GM03348 (cell line): ENCODE measurements at places on chromosomes 1 and 21.

- DNase-seq = no peak
These were observed 18.6 kb upstream of the SLC16A1 start for GRCh38 chr1:112974646-112975045.

DNA sequence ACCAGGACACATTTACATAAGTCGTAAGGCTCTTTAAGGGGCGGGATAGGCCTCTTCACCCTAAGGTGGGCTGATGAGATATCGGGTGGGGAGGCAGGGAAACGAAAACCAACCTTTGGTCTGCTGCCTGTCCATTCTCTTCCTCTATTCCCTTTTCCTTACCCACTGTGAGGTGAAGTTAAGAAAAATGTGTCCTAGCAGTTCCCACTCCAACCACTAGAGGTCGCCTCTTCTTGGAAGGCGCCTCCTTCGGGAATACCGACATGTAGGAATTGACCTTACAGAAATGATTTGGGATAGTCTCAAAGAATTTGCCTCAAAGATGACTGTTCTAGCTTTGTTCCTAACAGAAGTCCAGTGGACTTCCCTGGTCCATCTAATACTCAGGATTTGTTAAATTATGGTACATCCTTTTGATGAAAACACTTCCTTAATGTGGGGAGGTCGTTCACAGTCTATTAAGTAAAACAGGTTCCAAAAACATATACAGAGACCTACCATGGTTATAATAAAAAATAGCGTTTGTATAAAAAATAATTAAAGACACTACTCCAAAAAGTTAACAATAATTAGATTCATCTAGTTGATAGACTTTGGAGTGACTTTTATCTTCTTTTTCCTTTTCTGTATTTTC, 14.1 kb downstream of the AZIN2 start:
- peak; percentile 72 for DNase-seq

DNA sequence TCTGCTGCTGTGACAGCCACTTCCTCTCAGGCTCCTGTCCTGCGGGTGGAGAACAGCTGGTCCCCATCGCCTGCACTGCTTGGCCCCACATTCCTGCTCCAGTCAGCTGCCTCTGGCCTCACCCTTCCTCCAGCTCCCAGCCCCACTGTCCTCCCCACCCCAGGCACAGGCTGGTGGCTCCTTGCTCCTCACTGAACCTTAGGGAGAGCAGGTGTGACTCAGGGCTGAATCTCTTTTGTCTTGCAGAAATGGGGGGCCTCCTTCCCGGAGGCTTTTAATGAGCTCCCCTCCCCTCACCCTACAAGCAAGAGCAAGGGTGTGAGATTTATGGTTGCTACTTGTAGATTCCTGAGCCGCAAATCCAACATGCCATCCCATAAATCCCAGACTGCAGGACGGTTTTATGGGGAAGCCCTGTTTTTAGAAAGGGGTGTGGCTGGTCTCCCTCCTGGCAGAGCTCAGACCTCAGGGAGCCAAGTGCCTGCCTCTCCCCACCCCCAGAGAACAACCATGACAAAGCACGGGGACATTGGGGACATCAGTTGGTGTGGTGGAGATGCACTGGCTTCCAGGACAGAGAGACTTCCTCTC, 15.2 kb downstream of the CDK18 start:
- DNase-seq = peak; percentile 38

DNA sequence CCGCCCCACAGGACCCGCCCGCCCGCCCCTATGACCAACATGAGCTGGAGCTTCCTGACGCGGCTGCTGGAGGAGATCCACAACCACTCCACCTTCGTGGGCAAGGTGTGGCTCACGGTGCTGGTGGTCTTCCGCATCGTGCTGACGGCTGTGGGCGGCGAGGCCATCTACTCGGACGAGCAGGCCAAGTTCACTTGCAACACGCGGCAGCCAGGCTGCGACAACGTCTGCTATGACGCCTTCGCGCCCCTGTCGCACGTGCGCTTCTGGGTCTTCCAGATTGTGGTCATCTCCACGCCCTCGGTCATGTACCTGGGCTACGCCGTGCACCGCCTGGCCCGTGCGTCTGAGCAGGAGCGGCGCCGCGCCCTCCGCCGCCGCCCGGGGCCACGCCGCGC, 7.9 kb upstream of the IBA57 start:
- no peak for DNase-seq

DNA sequence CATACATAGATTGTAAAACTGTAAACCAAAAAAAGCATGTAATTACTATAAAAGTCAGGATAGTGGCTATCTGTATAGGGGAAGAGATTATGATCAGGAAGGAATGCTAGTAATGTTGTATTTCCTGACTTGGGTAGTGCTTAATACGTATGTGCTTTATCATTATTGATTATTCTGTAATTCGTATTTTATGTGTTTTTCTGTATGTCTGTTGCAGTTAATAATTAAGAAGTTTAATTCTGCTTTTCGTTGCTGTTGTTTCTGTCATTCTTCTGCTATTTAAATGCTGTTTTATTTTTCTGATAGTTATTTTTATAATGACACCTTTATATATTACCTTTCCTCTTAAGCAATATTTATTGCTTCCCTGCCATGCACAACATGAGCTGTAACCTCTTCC, 29.3 kb upstream of the TRIM33 start:
- DNase-seq = no peak

DNA sequence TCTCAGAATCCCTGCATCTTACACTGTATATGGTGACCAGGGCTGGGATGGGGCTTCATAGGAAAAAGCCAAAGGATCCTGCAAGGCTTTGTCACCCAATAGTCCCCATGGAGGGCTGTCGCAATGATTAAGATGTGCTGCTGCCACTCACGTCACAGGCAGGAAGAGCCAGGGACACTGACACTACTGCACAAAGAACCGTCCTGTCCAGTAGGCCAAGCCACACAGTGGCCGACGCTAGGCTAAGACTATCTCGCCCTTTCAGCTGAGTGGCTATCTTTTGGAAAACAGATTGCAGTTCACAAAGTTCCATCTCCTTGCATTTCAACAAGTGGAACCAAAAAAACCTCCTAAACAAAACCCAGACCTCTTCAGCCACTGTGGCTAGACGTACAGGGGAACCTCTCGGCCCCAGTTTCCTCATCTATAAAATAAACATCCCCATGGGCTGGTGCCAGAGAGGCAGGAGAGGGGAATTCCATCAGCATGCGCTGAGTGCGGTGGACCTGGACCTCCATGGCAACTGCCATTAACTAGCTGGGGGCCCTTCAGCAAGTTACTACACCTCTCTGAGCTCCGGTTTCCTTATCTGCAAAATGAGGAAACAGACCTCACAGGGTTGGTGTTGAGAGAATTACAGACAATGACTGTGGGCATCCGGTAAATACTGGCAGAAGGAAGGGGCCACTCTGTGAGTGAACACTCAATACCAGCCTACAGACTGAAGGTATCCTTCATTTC, 8.7 kb downstream of the CAPZB start:
- DNase-seq = no peak

- DNase-seq = no peak
These were observed 228.0 kb downstream of the RYR2 start for GRCh38 chr1:237269938-237270337.

- no peak for DNase-seq
These were observed 3881.0 kb downstream of the SRGAP2C start for GRCh38 chr1:125065821-125066180.

- no peak for DNase-seq
These were observed 5.5 kb upstream of the TMEM54 start for GRCh38 chr1:32906654-32907053.
